ENCODE measurements at places on chromosomes 2 and 18.

- DNase-seq: no peak
Observed at GRCh38 chr18:50711386-50711785, 108.4 kb downstream of the MRO start.

DNA sequence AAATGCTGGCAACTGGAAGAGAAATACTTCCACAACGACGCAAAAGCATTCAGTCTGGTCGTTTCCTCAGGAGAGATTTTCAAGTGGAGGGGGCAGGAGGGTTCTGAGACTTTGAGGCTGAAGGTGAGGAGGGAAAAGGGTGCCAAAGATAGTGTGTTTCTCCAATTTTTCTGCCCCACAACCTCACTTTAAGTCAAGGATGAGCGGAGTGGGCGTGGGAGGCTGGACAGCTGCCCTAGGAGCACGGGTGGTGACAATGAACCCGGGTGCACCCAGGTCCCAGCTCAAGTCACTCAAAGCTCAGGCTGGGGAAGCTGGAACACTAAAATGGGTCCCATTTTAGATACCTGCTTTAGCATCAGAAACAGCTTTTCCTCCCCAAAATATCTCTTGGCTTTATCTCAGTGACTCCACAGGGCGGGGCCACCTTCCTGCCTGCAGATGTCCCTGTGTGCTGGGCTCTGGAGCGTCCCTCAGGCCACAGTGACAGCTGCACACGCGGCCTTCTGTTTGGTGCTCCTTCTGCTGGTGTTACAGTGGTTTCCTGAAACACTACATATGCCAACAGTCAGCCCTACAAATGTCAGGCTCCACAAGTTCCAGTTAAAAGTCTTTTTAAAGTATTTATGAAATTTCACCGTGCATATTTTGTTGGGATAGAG is 1.4 kb upstream of the MBP start:
- DNase-seq: peak; percentile 29

- DNase-seq: no peak
Observed at GRCh38 chr2:157290525-157290924, 33.0 kb downstream of the GALNT5 start.

- DNase-seq: no peak
Observed at GRCh38 chr2:660586-661359, 16.4 kb downstream of the TMEM18 start.

GRCh38 chr2:109129356-109129920 is 433 bp downstream of the SH3RF3 start:
- no peak for DNase-seq

- no peak for DNase-seq
Observed at GRCh38 chr2:188765522-188766470, 208.4 kb upstream of the COL3A1 start.

DNA sequence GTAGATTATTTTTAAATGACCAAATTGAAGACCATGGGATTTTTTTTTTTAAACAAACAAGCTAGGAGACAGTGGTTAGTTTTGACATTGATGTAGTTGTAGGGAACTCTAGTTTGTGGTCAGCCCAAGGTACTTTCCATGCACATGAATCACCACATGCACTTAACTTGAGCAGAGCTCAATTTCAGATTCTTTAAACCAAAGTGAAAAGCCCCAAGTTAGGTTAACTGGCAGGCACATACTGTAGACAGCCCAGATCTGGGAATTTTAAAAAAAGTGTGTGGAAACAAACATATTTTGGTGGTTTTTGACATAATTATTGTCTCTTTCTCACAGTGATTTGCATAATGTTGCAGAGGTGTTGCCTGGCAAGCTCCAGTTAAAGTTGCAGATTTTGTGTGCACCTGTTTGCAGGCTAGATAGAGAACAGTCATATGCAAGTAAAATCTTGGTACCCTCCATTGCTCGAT is 88.4 kb downstream of the BCL2L11 start:
- DNase-seq: no peak

- DNase-seq: no peak
Observed at GRCh38 chr18:61953161-61953560, 60.4 kb upstream of the RNF152 start.

GRCh38 chr2:45543257-45543656 is 67.8 kb downstream of the SRBD1 start:
- DNase-seq: no peak

- DNase-seq: no peak
Observed at GRCh38 chr2:38178556-38179419, 102.8 kb upstream of the CYP1B1 start.

DNA sequence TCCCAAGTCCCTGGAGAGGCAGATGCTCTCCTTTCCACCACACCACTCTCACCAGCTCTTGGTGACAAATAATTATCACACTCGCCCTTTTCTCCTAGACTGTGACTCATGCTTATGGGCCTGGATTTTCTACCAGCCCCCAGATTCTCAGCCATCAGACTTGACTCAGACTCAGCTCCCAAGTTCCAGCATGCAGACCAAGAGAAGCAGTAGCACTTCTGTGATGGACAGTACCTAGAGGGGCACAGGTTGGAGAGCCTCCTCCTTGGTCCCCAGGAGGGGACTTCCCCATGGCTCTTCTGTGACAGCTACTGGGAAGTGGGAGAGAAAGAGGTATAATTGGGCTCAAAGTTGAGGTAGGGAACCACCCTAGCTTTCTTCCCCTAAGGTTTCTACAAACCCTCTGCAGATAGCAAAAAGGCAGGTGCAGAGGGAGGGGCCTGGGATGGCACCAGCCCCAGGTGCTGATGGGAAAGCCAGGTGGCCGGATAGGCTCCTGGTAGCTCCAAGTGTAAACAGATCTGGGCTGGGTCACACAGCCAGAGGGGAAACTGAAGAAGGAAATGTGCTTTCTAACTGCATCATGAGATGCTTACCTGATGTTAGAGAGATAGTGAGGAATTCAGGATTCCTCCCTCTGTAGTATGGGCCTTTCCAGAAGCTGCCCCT is 4.1 kb downstream of the TCF23 start:
- no peak for DNase-seq

DNA sequence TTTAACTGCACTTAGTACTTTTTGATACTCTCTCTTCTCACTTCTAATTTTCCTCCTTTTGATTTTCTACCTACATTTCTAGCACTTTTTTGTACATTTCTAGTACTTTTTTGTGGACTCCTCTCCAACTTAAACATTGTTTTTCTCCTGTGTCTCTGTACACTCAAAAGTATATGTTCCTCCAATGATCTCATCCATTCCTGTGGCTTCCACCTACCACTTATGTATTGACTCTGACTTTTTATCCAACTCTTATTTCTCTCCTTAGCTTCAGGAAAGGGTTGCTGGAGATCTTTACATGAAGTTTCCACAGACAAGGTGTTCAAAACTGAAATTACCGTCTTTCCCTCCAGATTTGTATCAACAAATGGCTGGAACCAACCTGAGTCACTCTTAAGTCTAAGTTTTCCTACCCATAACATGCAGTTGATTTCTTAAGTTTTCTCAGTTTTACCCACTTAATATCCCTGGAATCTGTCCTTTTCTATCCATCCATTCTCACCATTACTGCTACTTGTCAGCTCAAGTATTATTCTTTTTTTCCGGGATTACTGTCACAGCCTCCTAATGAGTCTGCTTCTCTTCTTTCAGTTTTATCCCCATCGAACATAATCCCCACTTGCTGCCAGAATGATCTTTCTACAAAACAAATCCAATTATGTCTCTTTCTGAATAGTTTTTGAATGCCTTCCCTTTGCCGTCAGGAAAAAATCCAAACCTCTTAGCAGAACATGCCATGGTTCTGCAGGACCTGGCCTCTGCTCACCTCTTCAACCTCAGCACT is 22.6 kb upstream of the PELI1 start:
- no peak for DNase-seq

- DNase-seq: no peak
Observed at GRCh38 chr2:15415748-15416147, 145.4 kb downstream of the NBAS start.

GRCh38 chr18:9362869-9363268 is 28.3 kb downstream of the TWSG1 start:
- DNase-seq: no peak

DNA sequence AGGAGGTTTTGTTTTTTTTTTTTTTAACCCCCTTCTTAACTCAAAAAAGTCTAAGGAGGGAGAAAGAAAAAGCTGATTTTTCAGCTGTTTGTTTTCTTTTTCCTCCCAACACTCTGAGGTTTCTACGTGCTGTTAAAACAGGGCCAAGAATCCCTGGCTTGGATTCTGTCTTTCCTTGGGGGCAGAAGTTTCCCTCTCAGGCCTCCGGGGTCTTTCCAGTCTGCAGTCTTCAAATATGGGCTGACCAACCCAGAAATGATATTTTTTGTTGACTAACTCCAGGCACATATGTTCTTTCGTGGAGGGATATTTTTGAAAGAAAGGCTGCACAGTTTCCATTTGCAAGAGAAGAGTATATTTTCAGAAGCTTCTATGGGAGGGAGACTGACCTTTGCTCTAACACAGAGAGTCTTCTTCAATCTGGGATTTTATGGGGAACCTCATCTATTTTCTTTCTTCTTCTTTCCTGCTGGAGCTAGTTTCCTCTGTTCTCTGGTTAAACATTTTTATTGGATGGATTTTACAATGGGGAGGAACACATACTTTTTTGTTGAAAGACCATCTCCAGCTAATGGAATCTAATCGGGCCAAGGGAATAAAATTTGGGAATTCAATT is 93.3 kb upstream of the SPRED2 start:
- DNase-seq: no peak

- no peak for DNase-seq
Observed at GRCh38 chr2:124353656-124354055, 328.6 kb downstream of the CNTNAP5 start.

DNA sequence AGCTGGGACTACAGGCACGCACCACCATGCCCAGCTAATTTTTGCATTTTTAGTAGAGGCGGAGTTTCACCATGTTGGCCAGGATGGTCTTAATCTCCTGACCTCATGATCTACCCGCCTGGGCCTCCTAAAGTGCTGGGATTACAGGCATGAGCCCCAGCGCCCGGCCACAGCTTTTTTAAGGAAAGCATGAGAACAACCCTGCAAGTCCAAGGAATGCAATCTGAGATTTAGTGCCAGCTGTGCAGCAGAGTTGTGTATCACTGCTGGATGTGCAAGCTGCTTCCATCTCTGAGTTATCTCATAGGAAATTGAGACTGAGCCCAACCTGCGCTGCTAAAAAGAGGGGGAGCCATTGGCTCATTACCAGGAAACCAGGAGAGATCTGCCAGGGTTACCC is 399.9 kb upstream of the CYRIA start:
- no peak for DNase-seq

DNA sequence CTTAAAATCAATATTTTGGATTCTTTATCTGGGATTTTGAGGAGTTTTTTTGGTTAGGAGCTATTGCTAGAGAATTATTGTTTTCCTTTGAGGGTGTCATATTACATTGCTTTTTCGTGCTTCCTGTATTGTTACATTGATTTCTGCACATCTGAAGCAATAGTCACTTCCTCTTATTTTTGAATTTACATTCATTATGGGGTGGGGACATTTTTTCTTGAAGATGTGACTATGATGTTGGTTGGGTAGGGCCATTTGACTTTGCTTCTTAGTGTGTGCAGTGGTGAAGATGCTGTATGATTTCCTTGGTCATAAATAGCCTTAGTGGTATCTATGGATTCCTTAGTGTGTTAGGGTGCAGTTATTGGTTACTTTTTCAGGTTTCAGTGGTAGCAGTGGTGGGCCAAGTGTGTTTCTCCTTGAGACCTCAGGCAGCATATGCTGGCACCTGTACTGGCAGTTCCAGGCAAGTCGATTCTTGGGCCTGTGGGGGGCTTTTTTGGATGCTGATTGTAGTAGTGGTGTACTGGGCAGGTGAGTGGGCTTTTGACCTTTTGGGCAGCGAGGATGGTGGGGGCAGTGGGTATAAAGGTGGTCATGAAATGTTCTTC is 61.8 kb downstream of the ARHGAP25 start:
- peak; percentile 39 for DNase-seq

DNA sequence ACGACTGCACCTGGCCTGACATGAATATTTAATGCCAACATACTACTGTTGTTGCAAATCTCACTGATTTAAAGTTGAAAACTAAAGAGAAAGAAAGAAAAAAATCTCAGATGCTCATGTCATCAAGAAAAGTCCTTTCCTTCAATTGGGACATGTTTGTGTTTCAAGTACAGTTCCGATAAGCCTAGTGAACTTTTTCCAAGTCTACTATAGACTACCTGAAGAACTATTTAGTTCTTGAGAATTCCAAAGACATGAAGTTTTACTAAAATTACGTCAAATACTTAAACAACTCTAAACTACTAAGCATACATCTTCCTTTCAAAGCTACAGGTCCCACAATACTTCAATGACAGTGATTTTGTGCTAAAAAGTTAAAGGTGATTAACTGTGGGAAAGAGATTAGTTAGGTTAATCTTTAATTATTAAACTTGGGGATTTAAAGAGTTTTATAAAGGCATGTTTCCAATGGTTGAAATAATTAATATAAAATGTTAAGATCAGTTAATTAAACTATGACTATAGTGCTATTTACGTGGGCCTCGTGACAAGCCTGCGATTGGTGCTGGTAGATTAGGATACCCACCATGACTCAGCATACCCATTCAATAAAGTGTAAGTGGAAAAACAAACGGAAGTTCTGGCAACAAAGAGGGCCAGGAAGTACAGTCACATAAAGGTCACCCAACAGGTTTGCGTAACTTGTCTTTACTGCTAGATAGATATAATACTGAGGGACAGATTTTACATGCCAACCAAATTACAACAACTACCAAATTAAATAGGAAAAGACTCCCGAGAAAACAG is 55.5 kb downstream of the SEPTIN10 start:
- DNase-seq: no peak

DNA sequence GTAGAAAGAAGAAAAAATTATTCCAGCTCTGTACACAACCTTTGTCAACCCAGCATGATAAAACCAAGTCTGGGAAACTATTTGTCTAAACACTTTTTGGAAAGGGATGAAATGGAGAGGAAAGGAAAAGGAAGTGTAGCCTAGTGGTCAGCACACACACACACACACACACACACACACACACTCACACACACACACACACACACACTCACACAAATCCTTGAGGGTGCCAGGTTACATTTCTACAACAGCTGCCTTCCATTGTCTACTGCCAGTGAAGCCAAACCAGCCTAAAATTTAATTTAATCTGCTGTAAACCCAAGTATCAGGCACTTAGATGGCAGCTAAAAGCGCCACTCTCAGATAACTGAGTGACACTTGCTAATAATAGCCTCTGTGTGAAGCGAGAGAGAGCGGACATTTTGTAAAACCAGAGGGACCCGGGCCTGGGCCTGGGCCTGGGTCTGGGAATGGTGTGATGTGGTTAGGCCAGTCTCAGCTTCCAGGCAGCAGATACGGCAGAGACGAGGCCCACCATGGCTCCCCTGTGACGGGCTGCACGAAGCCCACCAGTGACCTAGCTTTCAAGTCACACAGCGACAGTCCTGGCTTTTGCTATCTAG is 32.4 kb downstream of the BCL11A start:
- DNase-seq: no peak
